ENCODE measurements at places on chromosomes 2 and 18.

GRCh38 chr18:10775026-10775425 is 249.2 kb downstream of the NAPG start:
- no peak for DNase-seq

- no peak for DNase-seq
These were observed 15.2 kb downstream of the CDKL4 start for GRCh38 chr2:39228413-39229209.

DNA sequence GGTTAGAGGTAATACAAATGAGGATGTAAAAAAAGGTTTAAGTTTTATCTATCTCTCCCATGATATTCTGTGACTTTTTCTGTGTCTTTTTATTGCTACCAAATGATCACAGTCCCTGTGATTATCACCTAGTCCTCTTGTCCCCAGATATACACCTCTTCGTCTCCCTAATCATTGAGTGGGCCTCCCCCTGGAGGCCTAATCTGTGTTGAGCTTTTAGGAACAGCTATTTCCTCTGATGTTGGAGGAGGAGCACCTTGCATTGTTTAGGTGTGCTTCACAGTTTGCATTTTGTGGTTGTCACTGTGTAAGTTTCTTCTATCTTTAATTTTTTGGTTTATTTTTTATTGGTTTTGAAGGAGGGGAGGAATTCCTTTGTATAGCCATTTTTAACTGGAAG is 33.3 kb downstream of the CCDC85A start:
- DNase-seq, result no peak

DNA sequence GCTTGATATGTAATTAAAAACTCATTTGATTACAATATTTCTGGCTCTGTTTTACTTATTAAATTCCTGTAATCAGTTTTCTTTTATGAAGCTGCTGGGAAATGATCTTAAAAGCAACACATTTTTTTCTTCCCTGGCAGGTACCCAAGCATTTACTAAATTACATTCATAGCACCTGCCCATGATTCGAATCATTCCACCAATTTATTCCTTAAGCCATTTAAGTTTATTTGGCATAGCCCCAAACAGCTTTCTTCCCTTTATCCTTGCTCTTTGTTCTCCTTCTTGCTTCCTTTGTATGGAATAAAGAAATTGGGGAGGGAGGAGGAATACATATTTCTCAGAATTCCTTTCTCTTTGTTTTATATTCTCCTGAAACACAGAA is 241.3 kb downstream of the AGPS start:
- DNase-seq, result no peak

- no peak for DNase-seq
These were observed 11.9 kb upstream of the CREG2 start for GRCh38 chr2:101399021-101399799.

DNA sequence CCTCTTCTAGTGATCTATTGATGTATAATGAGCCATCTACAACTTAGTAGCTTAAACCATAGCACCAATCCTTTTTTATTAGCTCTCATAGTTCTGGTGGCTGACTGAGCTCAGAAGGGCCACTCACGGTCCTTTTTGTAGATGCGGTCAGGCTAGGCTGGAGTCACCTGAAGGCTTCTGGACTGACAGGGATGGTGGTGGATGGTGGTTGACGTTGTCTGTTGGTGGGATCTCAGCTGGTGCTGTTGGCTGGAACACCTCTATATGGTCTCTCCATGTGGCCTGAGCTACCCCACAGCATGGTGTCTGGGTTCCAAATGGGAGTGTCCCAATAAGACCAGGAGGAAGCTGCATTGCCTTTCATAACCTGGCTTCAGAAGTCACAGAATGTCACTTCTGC is 68.0 kb downstream of the BCL2L11 start:
- DNase-seq, result no peak

GRCh38 chr2:100470898-100471514 is 724 bp downstream of the NMS start:
- no peak for DNase-seq

GRCh38 chr18:3526421-3527354 is 76.7 kb downstream of the TGIF1 start:
- no peak for DNase-seq

GRCh38 chr2:38125842-38126241 is 49.9 kb upstream of the CYP1B1 start:
- no peak for DNase-seq

- no peak for DNase-seq
These were observed 1719.2 kb upstream of the LRRTM1 start for GRCh38 chr2:82023710-82024109.

DNA sequence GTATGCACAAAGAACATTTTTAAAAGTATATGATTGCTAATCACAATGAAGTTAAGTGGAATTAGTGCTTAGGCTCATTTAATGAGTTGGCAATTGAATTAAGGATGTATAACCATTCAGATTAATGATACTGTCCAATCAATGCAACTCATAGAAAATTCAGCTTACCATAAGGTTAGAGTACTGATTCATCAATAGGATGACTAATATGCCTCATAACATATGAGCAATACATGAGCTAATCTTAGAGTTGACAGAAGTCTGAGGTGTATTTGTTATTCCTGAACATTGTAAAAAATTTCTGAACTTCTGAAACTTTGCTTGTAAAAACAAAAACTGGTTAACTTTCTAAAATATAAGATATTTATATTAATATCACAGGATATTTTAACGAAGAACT is 118.3 kb upstream of the NETO1 start:
- DNase-seq, result no peak

- DNase-seq, result no peak
These were observed 352.0 kb downstream of the THSD7B start for GRCh38 chr2:137117385-137117784.

GRCh38 chr2:75480971-75481836 is 79.5 kb downstream of the EVA1A start:
- no peak for DNase-seq

GRCh38 chr18:64201781-64202180 is 52.9 kb upstream of the LINC00305 start:
- DNase-seq, result no peak

DNA sequence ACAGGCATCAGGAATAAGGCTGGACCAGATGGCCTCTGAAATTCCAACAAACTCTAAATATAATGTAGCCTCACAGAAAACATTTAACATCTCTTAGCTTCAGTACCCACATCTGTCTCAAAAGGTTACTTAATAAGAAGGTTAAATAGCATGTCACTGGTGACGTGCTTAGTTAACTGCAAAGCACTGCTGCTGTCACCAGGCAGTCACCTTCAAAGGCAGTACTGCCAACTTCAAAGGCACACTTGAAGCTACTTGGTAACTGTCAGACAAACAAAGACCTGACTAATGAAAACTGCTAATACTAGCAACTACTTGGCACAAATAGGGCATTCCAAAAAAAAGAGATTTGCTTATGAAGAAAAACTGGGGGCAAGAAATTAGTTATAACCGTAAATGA is 36.2 kb downstream of the EPG5 start:
- no peak for DNase-seq

DNA sequence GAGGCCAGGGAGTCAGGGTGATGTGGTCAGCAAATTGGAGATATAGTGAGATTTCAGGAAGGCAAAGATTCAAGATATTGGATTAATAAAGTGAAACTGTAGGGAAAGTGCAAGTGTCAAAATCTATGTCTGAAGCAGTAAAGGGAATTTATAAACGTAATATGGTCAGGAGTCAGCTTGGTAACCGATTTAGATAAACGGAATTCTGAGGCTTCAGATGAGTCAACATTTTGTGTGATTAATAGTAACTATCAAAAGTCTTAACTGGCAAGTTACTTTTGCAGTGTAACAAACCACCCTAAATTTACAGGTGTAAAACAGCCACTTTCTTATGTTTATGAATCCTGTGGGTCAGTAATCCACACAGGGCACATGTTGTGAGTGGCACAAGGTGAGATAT is 10.9 kb downstream of the MTX2 start:
- no peak for DNase-seq

GRCh38 chr2:23037596-23037995 is 347.4 kb upstream of the KLHL29 start:
- no peak for DNase-seq

DNA sequence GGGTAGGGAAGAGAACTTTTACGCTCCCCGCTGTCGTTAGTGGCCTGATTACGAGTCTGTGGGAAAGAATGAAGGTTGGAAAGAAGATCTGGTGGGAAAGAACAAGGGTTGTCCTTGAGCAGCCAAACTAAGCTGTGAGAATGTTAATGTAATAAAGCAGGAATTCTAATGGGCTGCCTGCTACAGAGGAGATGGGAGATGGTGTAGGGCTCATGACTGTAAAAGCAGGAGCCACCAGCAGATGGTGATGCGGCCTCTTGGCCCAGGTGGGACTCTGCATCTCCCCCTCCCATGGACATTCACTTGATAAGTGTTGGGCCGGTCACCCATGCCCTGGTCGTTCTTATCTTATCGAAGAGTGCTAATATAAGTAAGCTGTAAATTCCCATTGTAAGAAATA is 150.0 kb downstream of the NEDD4L start:
- no peak for DNase-seq

DNA sequence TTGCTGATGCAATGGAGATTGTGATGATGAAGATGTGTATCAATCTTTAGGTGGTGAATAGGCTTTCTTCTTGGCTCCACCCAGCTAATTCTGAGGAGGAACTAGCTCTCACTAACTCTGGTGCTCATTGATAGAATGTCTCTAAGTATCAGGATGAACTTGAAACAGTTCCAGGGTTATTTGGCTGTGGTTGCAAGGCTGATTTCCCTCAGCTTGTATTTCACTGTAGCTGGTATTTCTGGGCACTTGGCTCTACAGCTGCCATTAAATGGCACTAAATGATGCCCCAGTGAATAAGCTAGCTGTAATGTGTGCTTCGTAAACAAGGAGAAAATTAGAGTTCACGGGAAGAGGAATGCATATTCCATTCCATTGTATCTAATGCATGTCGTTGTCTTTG is 241.2 kb downstream of the RPIA start:
- no peak for DNase-seq

GRCh38 chr2:33123216-33123615 is 176.5 kb downstream of the LTBP1 start:
- no peak for DNase-seq

GRCh38 chr18:47436871-47437270 is 185.4 kb upstream of the SKOR2 start:
- no peak for DNase-seq

GRCh38 chr2:66714610-66715009 is 279.7 kb downstream of the MEIS1 start:
- no peak for DNase-seq

DNA sequence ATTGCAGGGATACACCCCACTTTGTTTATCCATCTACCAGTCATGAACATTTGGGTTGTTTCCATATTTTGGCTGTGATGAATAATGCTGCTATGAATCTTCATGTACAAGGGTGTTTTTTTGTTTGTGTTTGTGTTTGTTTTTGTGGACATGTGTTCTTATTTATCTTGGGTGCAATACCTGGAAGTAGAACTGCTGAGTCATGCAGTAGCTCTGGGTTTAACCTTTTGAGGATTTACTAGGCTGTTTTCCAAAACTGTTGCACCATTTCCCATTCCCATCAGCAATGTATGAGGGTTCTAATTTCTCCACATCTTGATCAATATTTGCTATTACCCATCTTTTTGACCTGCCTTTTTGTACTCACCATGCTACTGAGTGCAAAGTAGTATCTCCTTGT is 140.0 kb upstream of the CYP1B1 start:
- no peak for DNase-seq

GRCh38 chr2:227163485-227163997 is 464 bp downstream of the COL4A4 start:
- DNase-seq, result no peak

DNA sequence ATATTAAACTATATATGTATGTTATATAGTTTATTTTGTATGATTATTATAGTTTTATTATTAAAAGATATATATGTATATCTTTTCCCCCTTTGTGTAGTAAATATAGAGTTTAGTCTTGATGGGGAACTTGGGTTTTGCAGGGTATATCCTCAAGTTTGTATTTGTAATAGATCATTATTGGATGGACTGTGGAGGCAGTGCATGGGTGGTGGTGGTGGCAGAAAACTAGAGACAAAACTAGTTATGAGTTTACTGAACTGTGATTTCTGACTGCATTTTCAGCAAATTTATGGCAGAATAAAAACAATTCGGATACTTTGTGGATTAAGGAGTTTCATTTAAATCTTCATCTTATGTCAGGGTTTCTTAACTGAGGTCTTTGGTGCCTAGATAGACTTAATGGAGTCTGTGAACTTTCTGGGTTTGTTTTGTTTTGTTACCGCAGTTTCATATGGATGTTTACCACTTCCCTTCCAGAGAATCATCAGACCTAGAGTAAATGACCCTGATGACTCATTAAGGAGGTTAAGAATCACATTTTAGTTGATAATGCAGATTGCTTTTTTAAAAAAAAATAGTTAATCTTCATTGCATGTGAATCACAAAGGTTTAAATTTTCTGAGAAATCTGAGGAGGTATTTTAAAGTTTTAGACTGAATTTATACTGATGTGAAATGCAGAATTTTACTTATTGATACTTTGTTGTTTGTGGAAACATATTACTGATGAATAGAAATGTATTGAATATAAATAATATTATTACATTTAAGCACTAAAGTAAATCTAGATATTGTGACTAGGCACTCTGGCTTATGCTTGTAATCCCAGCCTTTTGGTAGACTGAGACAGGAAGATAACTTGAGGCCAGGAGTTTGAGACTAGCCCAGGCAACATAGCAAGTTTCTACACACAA is 14.5 kb downstream of the EPC2 start:
- DNase-seq, result no peak

DNA sequence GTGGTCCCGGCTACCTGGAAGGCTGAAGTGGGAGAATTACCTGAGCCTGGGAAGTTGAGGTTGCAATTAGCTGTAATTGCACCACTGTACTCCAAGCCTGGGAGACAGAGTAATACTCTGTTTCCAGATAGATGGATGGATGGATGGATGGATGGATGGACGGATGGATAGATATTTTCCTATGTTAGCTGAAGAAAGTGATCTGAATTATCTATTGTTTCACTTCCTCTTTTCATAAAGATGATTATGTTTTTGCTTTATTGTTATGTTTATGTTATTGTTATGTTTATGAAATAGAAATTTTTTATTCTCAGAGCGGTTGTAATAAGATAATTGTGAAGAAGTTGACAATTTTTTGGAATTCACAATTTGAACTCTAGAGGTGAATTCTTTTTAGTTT is 33.3 kb upstream of the TTC27 start:
- no peak for DNase-seq

GRCh38 chr2:136019825-136020224 is 34.4 kb upstream of the DARS1 start:
- DNase-seq, result no peak

DNA sequence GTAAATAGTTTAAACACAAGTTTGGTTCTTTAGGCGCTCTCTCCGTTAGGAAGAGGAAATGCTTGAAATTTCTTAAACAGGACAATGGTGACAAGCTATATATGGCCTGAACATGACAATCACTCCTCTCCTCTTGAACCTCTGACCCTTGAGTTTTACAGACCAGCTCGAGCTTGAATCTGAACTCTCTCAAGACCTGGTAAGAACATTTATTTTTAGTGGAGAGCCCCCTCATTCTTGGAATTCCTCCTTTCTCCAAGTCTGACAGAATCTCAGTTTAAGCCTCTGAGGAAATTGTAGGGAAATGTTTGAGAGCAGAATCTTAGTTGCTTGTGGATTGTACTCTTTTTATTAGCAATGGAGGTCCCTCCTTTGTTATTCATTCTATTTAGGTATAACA is 1293.6 kb upstream of the ZEB2 start:
- no peak for DNase-seq
